ENCODE measurements at places on chromosomes 16 and 17.

- DNase-seq = no peak
Observed at GRCh38 chr17:73069841-73070240, 22.6 kb downstream of the SLC39A11 start.

DNA sequence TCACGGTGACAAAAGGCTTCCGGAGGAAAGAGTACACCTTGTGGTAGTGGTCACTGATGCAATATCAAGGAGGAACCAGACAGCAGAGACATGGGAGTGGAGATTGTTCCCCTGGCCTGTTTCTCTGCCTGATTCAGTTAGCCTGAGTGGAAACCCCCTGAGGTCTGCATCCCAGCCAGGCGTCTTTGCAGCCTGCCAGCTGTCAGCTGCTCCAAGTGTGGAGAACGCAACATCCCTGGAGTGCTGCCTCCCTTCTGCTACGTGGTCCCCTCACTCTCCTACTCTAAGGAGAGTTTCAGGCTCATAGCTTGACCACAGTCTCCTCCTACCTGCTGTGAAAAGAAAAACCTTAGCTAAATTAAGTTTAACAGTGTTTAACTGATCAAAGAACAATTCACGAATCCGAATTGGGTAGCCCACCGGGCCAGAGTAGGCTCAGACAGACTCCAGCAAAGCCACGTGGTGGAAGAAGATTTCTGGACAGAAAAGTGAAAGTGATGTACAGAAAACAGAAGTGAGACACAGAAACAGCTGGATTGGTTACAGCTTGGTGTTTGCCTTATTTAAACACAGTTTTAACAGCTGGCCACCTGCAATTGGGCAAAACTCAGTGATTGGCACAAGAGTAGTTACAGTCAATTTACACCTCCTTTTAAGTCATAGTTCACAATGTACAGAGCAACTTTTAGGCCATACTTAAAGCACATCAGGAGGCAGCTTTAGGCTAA, 188.6 kb downstream of the DNAH9 start:
- DNase-seq = no peak

DNA sequence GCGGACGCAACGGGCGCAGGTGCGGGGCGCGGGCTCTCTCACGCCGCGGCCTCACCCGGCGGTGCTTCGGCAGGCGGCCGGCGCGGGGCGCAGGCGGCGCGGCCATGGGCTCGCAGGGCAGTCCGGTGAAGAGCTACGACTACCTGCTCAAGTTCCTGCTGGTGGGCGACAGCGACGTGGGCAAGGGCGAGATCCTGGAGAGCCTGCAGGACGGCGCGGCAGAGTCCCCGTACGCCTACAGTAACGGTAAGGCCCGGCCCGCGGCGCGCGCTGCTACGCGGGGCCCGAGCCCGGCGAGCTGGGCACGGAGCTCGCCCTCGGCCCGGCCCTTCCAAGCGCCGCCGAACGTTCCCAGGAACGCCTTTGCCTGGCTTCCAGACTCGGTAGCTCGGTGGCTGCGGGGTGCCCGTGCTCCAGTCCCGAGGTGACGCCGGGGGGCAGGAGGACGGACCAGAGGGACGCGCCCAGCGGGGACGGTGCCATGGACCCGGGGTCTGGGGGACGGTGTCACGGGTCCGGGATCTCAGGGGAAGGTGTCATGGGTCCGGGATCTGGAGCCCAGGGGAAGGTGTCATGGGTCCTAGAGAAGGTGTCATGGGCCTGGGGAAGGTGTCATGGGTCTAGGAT, 435 bp downstream of the RAB40C start:
- DNase-seq = no peak

- no peak for DNase-seq
Observed at GRCh38 chr17:17835415-17836249, 1.2 kb downstream of the SREBF1 start.

DNA sequence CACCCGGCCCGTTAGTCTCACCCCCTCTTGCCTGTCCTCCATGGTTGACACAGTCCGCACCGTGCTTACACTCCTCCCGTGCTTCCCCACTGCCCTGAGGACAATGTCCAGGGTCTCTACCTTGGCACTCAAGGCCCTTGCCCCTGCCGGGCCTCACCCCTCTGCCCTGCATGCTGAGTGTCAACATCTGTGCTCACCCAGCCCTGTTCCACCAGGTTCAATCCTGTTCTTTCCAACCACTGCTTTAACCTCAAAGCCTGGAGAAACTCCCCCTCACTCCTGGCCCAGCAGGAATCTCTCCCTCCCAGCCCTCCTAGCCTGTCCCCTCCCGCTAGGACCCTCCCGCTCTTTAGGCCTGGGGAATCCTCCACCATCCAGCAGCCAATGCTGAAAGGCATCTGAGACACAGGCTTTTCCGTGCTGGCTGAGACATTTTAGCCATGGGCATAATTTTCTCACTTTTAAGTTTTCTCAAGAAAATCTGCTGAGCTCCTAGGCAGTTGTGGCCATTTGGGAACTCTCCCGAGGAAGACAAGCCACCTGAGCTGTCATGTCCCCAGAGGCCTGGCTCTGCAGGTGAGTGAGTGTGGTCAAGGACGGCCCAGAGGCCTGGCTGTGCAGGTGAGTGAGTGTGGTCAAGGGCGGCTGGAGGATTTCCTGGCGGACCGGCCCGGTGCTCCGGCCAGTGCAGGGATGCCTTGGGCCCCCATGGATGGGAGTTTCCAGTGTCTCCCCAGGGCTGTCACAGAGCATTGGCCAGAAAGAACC, 10.8 kb upstream of the P2RX1 start:
- no peak for DNase-seq

DNA sequence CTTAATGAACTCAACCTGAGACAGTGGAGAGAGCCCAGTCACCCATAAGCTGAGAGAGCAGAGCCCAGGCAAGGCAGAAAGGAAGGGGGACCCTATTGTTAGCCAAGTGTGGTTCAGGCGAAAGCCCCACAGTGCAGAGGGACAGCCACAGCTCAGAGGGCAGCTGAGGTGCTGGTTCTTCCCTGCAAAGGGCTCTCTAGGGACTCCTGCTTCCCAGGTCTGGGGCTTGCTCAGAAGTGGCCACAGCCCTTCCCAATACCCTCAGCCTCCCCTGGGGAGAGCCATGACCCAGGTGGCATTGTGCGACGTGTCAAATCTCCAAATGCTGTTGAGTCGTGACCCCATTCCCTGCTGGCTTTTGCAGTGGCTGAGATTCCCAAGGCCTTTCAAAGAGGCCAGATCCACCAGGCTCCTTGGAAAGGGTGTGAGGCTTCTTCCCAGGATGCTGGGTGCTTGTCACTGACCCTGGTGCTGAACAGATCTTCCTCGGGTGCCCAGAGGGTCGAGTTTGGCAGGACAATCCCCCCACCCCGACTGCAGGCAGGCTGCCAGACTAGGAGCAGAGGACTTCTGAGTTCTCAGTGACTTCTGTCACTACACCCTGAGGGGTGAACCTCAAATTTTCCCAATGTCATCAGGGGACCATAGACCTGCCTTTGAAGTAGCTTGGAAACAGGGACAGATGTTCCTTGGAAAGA, 2.5 kb upstream of the CCL17 start:
- no peak for DNase-seq

GRCh38 chr16:31453255-31454204, 5.8 kb upstream of the ARMC5 start:
- DNase-seq = no peak

DNA sequence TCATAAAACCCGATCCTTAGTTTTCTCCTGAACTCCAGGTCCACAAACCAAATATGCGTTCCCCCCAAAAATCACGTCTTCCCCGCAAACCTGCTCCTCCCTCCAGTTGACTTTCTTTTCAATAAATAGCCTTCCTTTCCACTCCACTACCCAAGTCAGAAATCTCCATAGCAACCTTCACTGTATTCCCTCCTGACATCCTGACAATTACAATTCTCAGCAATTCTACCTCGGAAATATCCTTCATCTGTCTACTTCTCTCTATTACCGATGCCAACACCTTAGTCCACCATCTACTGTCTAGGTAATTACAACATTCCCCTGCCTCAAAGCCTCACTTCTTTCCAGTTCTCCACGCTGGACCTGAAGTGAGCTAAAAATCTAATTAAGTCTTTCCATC, 50.7 kb downstream of the SMURF2 start:
- no peak for DNase-seq

- DNase-seq = no peak
Observed at GRCh38 chr16:54444851-54445458, 158.4 kb upstream of the IRX3 start.

GRCh38 chr17:72470121-72470705, 349.4 kb downstream of the SOX9 start:
- no peak for DNase-seq

- DNase-seq = no peak
Observed at GRCh38 chr16:20897922-20898321, 2.2 kb downstream of the DCUN1D3 start.

DNA sequence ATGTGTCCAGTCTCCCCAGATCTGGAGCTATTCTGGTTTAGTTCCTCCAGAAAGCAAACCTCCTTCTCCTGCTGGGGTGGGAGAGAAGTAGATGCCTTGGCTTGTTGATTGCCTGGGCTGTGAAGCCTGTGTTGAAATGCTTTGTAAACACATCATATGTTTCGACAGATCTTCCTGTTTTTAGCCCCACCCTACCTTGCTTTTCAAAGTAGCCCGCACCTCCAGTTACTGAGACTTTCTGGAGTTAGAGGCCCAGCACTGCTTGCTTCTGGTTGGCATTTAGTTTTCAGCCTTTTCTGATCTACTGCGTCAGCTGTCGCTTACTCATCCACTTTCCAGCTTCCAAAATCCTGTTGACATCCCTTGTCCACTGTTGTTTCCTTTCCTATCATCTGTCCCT, 17.9 kb upstream of the NDEL1 start:
- no peak for DNase-seq
